ENCODE measurements at places on chromosomes 3 and 15.

DNA sequence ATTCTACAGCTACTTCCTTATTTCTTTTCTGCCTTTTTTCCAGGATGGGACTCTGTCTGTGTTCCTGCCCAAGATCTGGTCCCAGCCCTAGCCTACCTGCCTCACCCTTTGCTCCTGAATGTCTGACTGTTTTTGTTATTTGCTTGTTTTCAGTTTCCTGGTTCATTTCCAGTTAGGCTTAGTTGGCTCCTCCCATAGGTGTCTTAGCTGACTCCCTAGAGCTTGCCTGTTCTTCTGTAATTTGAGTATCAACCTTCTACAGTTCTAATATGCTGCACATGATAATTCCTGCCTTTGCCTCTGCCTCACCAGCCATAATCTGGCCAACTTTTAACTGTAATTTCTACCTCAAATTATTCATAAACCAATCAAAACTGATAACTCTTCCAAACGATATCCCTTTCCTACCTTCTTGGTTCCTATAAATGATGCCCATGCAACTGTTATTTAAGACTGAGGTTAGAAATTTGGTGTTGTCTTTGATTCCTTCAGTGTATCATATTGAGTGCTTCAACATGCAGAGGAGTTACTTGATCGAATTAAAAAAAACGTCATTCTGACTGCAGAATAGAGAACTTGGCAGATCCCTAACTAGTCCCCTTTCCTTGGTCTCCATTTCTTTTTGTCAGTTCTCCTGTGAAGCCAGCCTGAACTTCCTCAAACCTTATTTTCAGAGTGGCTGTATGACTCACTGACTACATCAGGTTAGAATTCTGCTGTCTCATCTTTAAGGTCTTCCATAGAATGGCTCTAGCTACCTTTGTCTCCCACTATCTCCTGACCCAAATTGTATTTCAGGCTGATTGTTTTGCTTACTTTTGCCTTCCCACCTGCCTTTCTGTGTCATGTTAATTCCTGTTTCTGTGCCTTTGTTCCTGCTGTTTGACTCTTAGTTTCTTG lies 8.4 kb downstream of the GOLM2 start:
- DNase-seq, result no peak

- DNase-seq, result no peak
These were observed 6.7 kb downstream of the PLOD2 start for GRCh38 chr3:146154316-146154715.

DNA sequence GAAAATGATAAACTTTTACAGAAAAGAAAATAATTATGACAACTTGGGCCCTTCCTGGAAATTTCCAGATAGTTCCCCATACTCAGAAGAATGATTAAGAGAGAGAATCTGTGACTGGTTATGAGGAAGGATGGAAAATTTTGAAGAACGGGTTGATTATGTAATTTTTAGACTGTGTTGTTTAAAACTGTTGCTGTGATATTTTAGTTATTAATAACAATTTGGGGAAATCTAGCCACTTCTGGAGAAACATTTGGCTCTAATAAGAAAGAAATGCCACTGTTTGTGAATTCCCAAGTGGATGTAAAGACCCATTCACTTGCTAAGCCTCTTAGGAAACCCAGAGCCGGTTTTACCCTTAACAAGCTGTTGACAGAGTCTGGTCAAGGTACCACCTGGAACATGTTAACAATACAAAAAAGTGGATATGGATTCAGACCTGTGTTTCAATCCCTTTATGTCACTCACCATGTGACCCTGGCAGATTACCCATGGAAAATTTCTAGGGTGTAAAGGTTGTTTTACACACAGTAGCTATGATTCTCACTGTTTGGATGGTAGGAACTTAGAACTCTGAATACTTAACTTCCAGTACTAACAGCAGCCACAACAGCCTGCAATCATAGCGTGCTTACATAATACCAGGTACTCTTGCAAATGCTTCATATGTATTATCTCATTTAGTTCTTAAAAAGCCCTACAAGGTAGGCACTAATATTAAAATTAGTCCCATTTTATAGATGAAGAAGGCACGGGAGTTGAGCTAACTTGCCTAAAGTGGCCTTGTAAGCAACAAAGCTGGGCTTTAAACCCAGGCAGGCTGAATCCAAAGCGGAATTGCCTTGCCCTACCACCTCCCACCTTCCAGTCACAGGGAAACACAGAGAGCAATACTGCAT lies 32.0 kb downstream of the ZBTB38 start:
- DNase-seq, result no peak

GRCh38 chr3:37291275-37291700 lies 116.9 kb upstream of the LRRFIP2 start:
- DNase-seq, result no peak

- DNase-seq, result no peak
These were observed 147.4 kb downstream of the TJP1 start for GRCh38 chr15:29674661-29675533.

DNA sequence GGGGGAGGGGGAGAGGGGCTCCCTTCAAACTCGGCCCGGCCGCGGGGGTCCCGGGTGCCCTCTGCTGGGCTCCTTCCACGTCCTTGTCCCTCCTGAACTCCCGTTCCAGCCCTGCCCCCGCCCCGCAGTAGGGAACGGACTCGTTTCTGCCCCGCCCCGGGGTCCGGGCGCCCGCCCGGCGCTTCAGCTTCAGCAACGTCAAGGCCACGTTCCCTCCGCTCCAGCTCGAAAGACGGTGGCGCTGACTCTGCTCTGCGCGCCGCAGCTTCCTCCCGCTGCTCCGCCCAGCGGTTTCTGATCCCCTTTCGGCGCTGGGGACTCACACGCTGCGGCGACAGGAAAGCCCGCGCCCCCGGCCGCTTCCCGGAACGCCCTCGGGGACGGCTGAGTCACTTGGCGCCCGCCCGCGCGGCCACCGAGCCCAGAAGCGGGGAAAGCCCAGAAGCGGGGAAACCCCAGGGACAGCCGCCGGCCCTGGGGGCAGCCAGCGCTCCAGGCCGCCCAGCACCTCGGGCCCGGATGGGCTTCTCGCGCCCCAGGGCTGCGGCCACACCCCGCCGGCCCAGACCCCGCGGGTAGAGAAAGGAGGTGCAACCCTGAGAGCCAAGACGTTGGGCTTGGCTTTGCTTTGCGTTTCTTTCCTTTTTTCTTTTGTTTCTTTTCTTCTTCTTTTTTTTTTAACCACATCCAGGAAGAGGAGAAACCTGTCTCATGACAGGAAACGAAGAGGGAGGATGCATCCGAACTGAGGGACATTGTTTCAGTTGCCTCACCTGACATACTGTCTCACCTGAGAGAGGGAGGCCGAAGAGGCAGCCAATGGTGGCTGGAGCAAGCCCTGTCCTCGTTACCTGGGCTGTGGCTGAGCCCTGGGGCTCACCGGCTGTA lies 28.9 kb downstream of the ARHGAP31 start:
- peak; percentile 55 for DNase-seq

GRCh38 chr15:61182946-61183345 lies 46.2 kb downstream of the RORA start:
- DNase-seq, result no peak

- DNase-seq, result no peak
These were observed 6.1 kb downstream of the TNFAIP8L3 start for GRCh38 chr15:51088585-51088984.

Measured in NCI-H2107 (cell line).